ENCODE measurements at places on chromosomes 6 and 20.
A peak's percentile ranks its signal among the peaks of the same experiment; 100 is the strongest.

GRCh38 chr20:18796282-18796833 is 17.2 kb upstream of the SCP2D1 start:
- no peak for DNase-seq

GRCh38 chr6:39926668-39927067 is 7.6 kb downstream of the MOCS1 start:
- DNase-seq, result no peak

DNA sequence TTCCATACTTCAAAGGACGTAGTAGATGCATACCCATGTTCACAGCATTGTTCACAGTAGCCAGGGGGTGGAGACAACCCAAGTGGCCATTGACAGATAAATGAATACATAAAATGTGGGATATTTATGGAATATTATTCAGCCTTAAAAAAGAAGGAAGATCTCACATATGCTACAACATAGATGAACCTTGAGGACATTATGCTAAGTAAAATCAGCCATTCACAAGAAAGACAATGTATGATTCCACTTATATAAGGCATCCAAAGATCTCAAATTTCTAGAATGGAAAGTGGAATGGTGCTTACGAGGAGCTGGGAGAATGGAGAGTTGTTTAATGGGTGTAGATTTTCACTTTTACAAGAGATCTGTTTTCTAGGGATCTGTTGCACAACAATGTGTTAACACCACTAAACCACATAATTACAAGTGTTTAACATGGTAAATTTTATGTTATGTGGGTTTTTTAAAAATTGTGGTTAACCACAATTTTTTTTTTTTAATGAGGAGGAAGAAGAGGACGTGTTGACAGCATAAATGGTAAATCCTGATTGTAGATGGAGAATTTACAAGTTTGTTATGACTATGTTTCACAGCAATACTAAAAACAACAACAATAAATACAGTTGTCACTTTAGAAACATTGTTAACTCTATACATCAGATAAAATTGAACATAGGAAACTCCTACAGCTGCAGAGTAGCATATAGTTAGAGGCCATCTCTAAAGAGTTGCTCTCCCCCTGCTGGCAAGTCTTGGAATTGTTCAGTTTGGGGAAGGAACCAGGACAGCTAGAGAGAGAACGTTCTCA is 41.6 kb downstream of the CCN2 start:
- peak; percentile 44 for DNase-seq

- DNase-seq, result no peak
Observed at GRCh38 chr6:155265843-155266535, 2.2 kb downstream of the CLDN20 start.

- no peak for DNase-seq
Observed at GRCh38 chr6:79079561-79080041, 1.5 kb upstream of the PHIP start.

DNA sequence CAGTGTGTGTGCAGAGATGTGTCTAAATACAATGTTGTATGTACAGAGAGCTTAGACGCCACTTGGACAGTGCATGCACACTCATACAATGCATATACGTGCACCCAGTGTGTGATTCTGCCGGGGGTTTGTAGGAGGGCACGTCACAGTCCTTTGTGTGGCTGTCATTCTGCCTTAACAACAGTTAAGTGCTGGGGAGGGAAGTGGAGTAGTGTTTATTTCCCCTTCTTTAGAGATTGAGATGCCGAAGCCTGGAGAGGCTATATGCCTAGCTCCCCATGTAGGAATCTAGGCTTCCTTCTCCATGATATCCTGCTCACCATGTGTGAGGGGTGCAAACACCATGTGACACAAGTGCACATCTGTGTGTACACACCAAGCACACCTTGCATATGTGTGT is 38.2 kb downstream of the MDFI start:
- DNase-seq, result no peak

DNA sequence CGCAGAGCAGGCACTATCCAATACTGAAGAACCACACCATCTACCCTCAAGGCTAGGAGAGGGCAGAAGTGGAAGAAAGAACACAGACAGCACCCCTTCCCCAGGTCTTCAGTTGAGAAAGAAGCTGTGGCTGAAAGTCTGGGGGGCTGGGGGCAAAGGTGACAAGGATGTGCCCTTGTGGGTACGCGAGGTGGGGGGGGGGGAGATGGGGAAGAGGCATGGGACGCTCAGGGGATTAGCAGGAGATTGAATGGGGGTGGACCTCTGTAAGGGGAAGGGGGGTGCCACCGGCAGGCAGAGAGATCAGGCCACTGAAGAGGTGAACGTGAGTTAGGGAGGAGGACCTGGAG is 1.1 kb downstream of the B4GALT5 start:
- no peak for DNase-seq

- DNase-seq, result no peak
Observed at GRCh38 chr6:132832891-132833290, 18.5 kb downstream of the RPS12 start.

- no peak for DNase-seq
Observed at GRCh38 chr20:17806739-17807441, 107.1 kb downstream of the BANF2 start.

DNA sequence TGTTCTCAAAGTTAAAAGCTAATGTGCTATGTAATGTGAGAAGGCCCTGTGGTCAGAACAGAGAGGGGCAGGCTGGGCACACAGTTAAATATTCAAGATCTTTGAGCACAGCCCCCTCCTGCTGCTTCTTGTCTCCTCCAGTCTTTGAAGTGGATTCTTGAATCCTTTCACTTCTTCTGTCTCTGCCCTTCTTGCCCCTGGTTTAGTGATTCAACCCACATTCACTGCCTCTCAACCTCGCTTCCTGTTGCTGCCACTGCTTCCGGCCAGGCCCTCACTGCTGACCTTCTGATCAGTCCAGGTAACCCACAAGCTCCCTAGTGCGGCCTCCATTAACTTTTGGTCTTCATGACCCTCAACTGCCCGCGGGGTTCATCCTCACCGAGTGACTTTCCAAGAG is 417.3 kb upstream of the NOX3 start:
- DNase-seq, result no peak

DNA sequence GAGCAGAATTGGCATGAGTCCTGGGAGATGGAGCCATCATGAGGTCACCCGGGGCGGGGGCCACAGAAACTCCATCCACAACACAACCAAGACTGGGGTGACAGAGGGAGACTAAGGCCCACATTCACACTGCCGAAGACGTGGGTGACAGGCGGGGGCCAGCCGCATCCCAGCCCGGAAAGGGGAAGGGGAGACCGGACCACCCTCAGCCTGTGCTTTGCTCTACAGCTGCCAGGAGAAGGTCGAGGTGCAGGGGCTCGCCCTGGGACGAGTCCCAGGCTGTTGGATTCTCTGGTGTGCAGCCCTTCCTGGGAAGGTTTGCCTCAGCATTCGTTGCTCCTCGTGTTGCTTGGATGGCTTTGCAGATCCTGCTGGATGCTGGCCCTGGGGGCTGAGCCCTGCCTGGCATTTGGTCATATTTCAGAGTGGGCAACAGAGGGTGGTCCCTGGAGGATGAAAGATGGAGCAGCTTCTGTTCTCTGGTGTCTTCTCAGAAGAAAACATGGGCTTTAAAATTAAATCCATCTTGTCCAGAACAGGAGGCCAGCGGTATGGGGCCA is 328.9 kb downstream of the TAF4 start:
- no peak for DNase-seq

DNA sequence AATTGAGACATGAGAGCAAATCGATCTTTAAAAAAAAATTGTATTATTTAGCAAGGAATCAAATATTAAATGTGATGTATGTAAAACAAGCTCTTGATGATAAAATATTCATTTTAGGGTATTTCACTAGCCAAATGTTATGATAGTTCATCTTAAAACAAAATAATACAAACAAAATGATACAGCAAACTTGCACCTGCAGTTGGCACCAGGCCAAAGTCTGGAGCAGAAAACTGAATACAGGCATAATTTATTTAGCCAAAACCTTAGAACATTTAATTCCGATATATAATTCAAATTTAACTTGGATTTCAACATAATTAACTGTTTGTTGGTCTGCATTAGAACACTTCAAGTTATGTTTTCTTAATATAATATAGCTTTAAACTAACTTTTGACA is 60.9 kb downstream of the EPHA7 start:
- DNase-seq, result no peak

DNA sequence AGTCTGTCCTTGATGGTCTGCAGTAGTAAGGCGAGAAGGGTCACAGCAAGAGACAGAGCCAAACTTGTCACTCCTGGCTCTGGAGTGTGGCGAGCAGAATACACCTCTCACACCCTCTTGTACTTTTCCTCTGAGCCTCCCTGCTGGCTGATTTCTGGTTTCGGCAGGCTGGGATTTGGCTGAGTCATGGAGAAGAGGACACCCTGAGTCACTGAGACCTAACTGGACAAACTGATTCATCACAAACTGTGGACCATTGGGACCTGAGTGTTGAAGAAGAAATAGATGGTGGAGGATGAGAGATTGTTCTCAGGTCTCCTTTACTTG is 101.7 kb downstream of the F13A1 start:
- no peak for DNase-seq

- no peak for DNase-seq
Observed at GRCh38 chr20:46559685-46560440, 9.4 kb upstream of the OCSTAMP start.

GRCh38 chr6:9420316-9421015 is 985.1 kb upstream of the SLC35B3 start:
- DNase-seq, result no peak

- DNase-seq, result no peak
Observed at GRCh38 chr6:45300736-45301135, 27.4 kb upstream of the RUNX2 start.

- DNase-seq, result peak; percentile 57
Observed at GRCh38 chr6:29845405-29846006, 17.9 kb downstream of the HLA-G start.

GRCh38 chr20:17810062-17810631 is 110.4 kb downstream of the BANF2 start:
- DNase-seq, result no peak

Data from activated CD4-positive, alpha-beta T cell treated with anti-CD3 and anti-CD28 coated beads, Interleukin-2, amount 50 U/mL, for 24 hours (primary cell).